ENCODE measurements at places on chromosomes 6 and 20.
A peak's percentile ranks its signal among the peaks of the same experiment; 100 is the strongest.

- DNase-seq = no peak
Measured at GRCh38 chr6:158293122-158293521, 19.1 kb upstream of the TULP4 start.

DNA sequence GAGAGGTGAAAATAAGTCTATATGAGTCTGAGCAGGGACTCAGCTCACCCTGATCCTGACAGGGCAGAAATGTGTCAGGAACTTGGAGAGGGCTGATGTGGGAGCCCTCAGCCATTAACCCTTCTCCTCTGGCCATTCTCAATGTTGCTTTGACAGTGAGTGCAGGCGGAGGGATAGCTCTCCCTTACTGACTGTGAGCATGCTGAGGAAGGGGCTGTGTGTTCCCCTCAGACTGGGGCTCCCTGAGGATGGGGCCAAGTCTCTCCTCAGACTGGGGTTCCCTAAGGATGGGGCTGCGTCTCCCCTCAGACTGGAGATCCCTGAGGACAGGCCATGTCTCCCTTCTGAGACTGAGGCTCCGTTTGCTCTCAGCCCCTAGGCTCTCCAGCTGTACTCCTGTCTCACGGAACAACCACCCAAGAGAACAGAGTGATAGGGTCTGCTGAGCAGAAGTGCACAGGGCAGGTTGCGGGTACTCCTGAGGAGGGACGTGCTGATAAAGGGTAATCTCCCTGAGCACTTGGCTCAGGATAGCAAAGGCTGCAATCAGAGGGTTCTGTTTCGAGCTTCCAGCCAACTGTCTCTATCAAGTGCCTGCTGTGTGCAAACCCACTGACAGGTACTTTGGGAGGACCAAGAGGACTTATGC lies 141.0 kb downstream of the MRPL14 start:
- DNase-seq = no peak

GRCh38 chr20:3275966-3276679 lies 37.1 kb upstream of the SLC4A11 start:
- DNase-seq = no peak

DNA sequence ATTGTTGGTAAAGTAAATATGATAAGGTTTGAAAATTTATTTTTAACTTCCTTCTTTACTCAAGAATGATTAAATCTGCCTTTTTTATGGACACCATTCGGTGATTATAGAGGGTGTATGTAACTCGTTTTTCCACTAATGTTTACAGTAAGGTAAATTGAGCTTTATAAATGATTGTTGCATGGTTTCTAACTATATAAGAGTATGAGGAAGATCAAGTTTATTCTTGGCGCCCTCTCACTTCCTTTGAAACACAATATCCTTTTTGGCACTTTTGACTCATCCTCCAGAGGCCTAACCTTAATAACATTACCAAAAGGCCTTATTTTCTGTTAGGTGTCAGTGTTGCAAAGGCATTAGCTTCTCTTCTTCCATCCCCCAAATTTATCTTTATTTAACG lies 41.8 kb upstream of the MTRF1L start:
- no peak for DNase-seq

DNA sequence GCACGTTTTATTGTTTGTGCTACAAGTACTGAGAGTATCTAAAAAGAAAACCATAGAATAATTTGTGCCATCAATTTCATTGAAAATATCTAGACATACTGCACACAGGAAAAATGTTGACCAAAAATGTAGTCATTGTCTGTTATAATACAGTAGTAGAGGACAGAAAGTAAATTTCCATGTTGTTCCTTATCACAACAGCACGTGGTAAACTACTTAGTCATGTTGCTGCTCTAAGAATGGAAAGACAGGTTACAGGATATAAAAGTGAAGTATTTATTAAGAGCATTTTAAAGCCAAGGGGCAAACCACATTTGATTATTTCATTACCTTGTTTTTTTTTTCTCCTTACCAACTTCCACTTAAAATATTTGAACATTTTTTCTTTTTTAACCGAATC lies 89.0 kb upstream of the CEP85L start:
- DNase-seq = no peak

GRCh38 chr20:48288930-48289507 lies 503.7 kb upstream of the SULF2 start:
- no peak for DNase-seq

DNA sequence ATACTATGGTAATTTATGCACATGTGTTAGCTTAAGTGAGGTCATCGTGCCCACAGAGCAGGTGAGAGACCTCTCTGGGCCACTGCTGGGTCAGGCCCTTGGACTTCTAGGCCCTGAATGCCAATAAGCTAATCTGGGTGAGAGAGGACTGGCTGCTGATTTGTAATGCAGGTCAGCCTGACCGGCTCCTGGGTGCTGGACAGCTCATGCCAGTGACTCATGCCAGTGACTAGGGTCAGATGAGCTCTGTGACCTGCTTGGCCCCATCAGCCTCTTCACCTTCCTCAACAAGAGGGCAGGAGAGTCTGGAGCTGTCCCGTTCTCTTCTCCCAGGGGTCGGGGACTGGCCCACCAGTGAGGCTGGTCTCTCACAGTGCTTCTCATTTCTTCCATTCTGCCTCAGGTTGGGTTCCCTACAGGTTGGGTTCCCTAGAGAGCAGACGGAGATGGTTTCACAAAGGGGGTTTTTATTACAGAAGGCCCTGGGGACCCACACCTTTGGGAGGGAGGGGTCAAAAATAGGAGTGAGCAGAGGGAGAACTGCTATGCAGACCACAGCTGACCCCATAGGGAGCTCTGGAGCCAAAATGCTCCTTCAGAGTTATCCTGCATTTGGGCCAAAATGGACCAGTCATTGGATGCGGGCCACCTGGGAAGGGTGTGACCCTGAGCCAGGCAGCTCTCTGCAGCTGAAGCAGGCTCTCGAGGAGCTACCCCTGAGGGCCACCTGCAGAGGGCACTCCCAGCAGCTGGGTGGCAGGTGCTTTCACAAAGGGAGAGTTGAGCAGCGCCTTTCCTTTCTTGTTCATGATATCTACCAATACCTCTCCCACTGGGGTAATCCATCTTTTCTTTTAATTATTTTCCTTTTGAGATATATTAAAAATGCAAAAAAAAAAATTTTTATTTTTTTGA lies 2.2 kb upstream of the OXT start:
- peak; percentile 57 for DNase-seq

GRCh38 chr6:162100096-162100495 lies 627.5 kb downstream of the PRKN start:
- DNase-seq = no peak

DNA sequence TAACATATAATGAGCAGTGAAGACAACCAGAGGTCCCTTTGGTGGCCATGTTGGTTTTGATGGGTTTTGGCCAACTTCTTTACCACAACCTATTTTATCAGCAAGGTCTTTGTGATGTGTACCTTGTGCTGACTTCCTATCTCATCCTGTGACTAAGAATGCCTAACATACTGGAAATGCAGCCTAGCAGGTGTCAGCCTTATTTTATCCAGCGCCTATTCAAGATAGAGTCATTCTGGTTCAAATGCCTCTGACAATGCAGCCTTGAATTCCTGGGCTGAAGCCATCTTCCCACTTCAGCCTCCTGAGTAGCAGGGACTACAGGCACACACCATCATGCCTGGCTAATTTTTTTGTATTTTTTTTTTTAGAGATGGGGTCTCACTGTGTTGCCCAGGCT lies 7.8 kb upstream of the TRIM38 start:
- DNase-seq = no peak

All from H9 (cell line).